Heart left ventricle (tissue), 16 donors: ENCODE measurements at places on chromosomes 2 and 18. TPM values are rescaled to one million over a fixed set of nuclear protein-coding genes. Genes with fewer than 3 reads are reported as not detected.

DNA sequence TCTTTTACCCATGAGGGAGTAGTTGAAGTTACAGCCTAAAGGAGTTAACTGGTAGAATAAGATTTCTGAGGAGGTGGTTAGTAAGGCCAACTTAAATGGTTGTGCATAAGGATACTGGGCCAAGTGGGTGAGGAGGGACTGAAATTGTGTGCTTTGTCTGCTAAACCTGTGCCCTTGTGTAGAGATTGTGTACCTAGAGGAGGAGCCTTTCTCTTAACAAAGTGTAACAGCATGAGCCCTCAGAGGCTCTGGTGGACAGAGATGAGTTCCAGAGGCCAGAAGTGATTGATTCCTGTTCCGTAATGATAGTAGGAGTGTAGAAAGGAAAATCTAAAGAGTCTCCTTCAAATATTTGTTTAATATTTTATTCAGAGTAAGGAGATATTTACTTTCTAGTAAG lies 42.9 kb downstream of the OTX1 start:
- DNase-seq = no peak

DLGAP1 gene
- 2.1 TPM for total RNA-seq

GRCh38 chr2:239431536-239431935 lies 30.7 kb upstream of the HDAC4 start:
- no peak for DNase-seq

GRCh38 chr2:40260437-40260836 lies 191.5 kb downstream of the SLC8A1 start:
- DNase-seq = no peak

DNA sequence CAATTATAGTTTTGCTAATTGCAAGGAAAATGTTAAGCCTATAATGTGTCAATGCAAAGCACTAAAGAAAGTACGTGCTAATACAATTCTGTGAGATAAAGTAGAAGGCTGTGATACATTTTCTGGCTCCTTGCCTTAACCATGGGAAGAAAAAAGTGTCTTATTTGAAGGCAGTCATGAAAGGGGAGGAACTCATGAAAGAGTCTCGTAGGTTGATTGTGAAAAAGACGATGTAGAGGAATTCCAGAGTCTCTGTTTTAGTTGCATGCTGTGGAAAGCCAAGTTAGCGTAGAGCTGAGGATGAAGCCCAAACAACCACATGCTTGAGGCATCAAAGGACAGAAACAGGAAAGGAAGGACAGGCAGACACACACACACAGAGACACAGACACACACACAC lies 214.1 kb downstream of the MEIS1 start:
- no peak for DNase-seq

DNA sequence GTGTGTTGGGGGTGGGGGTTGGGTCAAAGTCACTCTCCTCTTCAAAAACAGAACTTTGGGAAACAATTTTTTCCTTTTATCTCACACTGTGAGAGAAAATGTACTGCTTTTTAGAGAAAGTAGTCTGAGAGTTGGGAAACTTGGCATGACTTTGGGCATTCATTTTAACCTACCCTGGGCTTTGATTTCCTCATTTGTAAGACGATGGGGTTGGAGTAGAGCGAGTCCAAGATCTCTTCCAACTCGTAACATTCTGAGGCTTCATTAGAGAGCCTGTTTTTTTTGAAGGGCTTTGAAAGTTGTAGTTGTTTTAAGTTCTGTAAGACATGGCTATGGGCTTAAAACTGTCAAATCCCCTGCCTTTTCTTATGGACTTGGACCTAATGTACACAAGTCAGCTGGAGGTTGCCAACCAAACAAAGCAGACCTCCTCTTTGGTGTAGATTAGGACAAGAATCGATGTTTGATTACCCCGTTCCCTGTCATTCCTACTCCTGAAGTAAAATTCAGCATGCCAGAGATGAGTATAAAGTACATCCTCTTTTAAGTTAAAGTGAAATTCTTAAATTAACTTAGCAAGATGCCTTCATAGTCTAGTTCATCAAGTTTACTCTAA lies 8.4 kb downstream of the PHLPP1 start:
- DNase-seq = no peak

ANKRD29 gene
- total RNA-seq = 6.0 TPM

GRCh38 chr18:22391407-22392345 lies 26.0 kb downstream of the CTAGE1 start:
- DNase-seq = no peak

DNA sequence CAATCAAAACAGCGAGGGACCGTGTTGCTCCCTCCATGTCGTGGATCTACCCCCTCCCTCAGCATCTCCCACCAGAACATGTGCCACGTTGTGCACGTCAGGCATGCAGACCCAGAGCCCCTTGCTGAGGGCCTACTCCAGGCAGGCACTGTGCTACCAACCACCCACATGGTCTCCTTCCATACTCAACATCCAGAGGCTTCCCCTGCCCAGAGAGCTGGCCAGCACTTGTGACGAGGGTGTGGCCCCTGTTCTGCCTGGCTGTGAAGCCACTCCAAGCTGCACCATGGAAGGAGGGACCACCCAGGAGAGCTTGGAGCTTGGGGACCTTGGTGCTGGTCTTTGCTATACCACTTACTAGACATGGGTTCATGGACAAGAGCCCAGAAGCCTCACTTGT lies 40.5 kb downstream of the REEP1 start:
- DNase-seq = no peak
